ENCODE measurements at places on chromosomes 12 and 14. TPM values are rescaled to one million over a fixed set of nuclear protein-coding genes. Genes with fewer than 3 reads are reported as not detected.

The DYRK2 gene
- 19.7 TPM for total RNA-seq

The CELA1 gene
- not detected for total RNA-seq

The SDR9C7 gene
- not detected for total RNA-seq

The SCN8A gene
- 0.39 TPM for total RNA-seq

The ZBTB25 gene
- 24.7 TPM for total RNA-seq

The PGF gene
- total RNA-seq = 0.34 TPM

The TMEM260 gene
- total RNA-seq = 16.8 TPM

The HVCN1 gene
- total RNA-seq = 9.7 TPM

The ARL1 gene
- total RNA-seq = 77.5 TPM

The ATN1 gene
- 70.5 TPM for total RNA-seq

The GPR132 gene
- 27.1 TPM for total RNA-seq

Data from activated T-helper 2 cell treated with anti-CD3 and anti-CD28 coated beads, Interferon-gamma antibody, Interleukin-2, Interleukin-4, amounts not matched to agents 10 μg/mL and 5 μg/mL and 100 μg/mL, durations not matched to agents 14 hours and 24 hours and 36 hours (primary cell).